ENCODE measurements at places on chromosomes 7 and 10.

DNA sequence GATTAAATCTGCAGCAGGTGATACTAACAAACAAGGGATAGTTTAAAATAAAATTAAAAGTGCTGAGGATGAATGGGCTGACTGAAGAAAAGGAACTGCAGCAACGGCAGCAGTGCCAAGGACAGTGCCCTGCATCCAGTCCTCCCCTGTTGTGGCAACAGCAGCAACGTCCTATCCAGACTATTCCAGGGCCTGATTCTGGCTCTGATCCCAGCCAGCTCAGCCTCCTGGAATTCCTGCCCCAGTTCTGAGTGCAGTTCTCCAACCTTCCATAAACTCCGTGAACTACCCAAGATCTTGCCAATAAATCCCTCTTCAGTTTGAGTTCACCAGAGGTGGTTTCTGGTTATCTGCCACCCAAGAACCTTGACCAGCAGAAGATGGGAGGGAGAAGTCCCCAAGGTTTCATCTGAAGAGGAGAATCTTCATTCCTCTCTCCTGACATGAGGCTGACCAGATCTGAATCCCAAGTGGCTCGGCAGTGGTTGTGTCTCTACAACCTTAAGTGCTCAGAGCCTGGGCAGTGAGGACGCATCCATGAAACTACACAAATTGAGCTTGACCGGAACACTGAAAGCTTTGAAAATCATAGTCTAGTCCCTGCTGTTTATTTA lies 115.8 kb downstream of the SORBS1 start:
- no peak overlapping the region for H3K4me3 ChIP-seq
- no peaks in the 10 kb centered on the region for H3K36me3 ChIP-seq
- peaks cover 9% of the 10 kb centered on the region for H3K4me1 ChIP-seq

GRCh38 chr7:35699796-35700305 lies 4.9 kb upstream of the HERPUD2 start:
- H3K4me1 ChIP-seq: peaks cover 25% of the 10 kb centered on the region
- no peaks in the 10 kb centered on the region for H3K27me3 ChIP-seq
- no peak overlapping the region for H3K27ac ChIP-seq
- H3K36me3 ChIP-seq: peaks cover 12% of the 10 kb centered on the region

DNA sequence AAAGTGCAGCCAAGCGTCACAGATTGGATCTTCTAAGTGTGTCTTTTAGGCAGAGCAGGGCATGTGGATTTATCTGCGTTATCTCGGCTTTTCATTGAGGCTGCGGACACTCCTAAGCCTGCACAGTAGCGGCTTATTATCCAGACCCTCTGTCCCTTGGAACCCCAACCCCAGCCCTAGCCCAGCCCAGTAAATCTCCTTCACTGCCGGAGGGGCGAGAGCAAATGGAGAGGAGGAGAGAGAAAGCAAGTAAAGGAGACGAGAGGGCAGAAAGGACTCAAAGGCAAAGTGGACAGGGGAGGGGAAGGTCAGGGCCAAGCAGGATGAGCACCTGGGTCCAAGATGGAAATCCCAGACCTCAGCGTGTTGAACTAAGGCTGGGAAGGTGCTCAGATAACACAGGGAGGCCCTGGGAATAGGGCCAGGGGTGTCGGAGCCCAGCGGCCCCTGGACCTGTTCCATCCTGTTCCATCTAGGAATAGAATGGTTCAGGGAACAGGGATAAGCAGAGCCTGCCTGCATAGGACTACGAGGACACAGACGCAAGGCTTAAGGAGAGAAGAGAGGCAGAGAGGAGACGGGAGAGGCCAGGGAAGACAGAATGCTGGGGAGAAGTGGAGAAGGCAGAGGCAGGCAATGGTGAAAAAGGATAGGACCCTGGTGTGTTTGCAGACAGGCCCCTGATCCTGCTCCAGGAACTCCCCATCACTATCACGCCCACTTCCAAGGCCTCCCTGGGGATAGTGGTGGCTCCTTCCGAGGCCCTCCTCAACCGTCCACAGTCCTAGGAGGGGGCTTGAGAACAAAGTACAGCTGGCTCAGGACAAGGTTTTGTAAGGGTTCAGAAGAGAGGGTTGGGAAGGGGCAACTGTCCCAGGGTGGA lies 99.6 kb downstream of the CHST15 start:
- no peak overlapping the region for H3K27ac ChIP-seq
- no peak overlapping the region for H3K4me3 ChIP-seq
- H3K27me3 ChIP-seq: peaks cover 64% of the 10 kb centered on the region
- H3K4me1 ChIP-seq: peaks cover 9% of the 10 kb centered on the region
- no peaks in the 10 kb centered on the region for H3K36me3 ChIP-seq
- no peak for DNase-seq

- no peak overlapping the region for H3K27ac ChIP-seq
- peaks cover 12% of the 10 kb centered on the region for H3K4me1 ChIP-seq
- no peak for DNase-seq
- H3K27me3 ChIP-seq: no peaks in the 10 kb centered on the region
These were observed 268.9 kb upstream of the KLF6 start for GRCh38 chr10:4053940-4054339.

GRCh38 chr10:34097682-34098081 lies 717.4 kb downstream of the PARD3 start:
- H3K4me3 ChIP-seq: no peak overlapping the region
- no peaks in the 10 kb centered on the region for H3K36me3 ChIP-seq
- H3K27ac ChIP-seq: no peak overlapping the region
- H3K27me3 ChIP-seq: no peaks in the 10 kb centered on the region

All from activated CD4-positive, alpha-beta T cell treated with anti-CD3 and anti-CD28 coated beads, Interleukin-2, amount 10 ng/mL, durations not matched to agents 7 days and 5 days (primary cell).